Nephron progenitor cell (in vitro differentiated cells): ENCODE measurements at places on chromosomes 6 and 20.

GRCh38 chr6:113732384-113732966, 124.7 kb upstream of the MARCKS start:
- DNase-seq = peak; percentile 9

- no peak for DNase-seq
Observed at GRCh38 chr20:45834797-45835161, 1.2 kb downstream of the SNX21 start.

DNA sequence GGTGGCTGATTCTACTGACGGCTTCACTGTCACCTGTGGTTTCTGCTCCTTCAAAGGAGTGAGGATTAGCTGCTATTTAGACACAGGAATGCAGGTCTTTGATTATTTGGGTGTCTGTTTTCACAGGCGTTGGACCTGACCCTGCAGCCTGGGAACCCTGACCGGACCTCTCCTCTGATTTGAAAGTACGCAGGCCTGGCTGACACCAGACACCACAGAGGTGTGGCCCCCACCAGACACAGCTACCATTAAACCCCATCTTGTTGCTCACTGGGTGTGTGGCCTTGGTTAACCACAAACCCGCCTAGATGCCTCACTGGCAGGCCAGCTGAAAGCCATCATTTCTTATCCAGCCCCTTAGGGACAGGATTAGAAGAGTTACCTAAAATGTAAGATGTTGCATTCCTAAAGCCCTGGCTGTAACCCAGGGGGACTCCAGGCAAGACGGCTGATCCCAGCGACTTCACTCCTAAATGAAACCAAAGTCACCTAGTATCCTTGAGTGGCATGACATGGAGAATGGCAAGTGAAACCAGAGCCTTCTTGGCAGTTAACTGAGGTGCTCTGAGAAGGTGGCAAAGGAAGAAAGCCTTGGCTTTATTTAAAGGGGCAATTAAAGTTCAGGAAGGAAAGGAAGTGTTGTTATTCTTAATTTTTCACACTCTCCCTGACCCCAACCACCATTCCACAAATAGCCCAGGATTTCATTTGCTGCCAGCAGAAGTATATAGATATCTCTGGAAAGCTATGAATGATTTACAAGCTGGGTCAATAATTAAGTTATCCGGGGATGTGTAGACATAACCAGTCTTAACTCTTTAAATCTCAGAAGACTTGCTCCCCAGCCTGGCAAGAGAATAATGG, 169.9 kb downstream of the QRSL1 start:
- peak; percentile 48 for DNase-seq

- no peak for DNase-seq
Observed at GRCh38 chr6:82681119-82681714, 317.6 kb downstream of the TPBG start.

GRCh38 chr20:8901237-8902025, 167.5 kb upstream of the PLCB4 start:
- no peak for DNase-seq

- DNase-seq = no peak
Observed at GRCh38 chr6:168021581-168021980, 24.1 kb downstream of the KIF25 start.

DNA sequence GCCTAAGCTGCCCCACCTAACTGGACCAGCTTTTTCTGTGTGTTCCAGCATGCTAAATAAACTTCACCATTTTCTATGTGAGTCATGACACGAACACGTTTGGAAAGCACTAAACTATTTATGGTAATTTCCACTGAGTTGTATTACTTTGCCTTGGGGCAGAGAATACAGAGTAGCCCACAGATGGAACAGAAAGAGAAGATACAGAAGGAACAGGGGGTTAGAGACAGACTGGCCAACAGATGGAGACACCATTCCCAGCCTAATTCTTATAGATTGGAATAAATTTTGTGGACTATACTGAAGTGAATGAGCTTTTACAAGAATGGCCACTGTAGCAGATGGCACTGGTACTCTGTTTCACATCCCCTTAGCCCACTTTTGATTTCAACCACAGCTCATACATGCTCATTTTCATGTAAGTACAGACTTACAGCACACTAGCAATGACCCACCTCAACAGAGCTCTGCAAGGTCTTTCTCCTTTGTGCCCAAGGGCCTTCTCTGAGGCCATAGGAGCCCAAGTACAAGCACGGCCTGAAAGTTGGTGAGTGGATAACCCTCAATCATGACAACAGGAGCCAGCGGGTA, 13.1 kb upstream of the NT5DC1 start:
- no peak for DNase-seq

- DNase-seq = peak; percentile 34
Observed at GRCh38 chr20:43824309-43825050, 90.2 kb upstream of the TOX2 start.

GRCh38 chr20:44641325-44641724, 10.2 kb downstream of the ADA start:
- DNase-seq = no peak

- DNase-seq = peak; percentile 22
Observed at GRCh38 chr20:58665606-58666005, 14.5 kb downstream of the STX16 start.

- DNase-seq = no peak
Observed at GRCh38 chr20:58763076-58763475, 70.5 kb downstream of the NPEPL1 start.

GRCh38 chr6:103925317-103925716, 934.4 kb downstream of the HACE1 start:
- no peak for DNase-seq

GRCh38 chr20:50385733-50386640, 124.2 kb upstream of the PTPN1 start:
- DNase-seq = no peak

DNA sequence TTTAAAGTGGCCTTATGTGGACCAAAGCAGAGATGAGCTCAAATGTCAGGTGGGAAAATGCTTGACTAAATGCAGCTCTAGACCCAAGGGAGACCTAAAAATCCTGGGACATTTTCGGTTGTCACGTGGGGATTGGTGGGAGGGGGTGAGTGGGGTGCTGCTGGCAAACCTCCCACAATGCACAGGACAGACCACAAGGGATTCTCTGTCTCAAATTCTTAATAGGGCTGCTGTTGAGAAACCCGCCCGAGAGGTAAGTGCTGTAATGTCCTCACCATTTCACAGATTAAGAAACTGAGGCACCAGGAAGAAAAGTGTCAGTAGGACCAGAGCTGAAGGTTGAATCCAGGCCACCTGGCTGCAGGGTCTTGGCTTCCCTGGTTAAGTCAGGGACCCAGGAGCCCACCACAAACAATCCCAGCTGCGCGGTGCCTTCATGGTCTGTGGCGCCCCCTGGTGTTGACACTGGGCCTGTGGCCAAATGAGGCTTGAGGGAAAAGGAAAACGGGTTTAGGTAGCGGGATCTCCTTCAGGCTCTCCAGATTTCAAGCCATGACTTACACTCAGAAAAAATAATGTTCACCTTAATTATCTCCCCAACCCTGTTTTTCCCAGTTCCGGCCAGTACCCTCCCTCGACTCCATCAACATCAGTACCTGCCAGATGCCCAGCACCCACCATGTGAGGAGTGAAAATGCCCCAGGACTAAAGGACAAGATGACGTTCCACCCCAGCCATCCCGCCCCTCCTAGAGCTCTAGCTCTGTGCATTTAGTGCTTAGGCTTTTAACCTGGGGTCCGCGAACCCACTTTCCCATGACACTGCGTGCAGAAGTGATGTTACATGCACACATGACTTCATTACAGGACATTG, 7.2 kb downstream of the HLA-G start:
- DNase-seq = peak; percentile 75

DNA sequence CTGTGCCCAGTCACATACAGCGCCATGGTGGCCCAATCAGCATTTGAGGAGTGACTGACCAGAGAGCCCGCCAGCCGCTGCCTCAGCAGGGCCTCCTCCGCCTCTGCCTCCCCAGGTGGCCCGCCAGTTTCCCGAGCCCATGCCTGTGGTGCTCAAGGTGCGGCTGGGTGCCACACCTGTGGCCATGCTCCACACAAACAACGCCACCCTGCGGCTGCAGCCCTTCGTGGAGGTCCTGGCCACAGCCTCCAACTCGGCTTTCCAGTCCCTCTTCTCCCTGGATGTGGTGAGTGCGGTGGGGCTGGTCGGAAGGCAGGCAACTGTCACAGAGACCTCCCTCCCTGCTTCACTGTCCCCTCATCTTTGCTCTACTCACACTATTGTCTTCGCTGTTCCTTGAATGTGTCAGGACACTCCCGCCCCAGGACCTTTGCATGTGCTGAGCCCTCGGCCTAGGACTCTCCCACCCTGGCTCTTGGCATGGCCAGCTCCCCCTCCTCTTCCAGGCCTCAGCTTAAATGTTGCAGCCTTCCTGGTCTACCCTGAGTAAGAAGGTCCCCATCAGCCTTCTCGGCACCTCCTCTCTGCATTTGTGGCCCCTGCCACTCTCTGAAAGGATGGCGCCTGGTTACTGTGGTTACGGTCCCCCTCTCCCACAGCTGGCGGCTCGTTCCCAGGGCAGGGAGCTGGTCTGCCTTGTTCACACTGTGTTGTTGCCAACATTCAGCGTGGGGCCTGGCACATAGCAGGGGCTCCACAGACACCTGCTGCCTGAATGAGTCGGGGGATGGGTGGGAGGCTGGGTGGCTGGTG, 11.8 kb upstream of the BPIFB6 start:
- no peak for DNase-seq

DNA sequence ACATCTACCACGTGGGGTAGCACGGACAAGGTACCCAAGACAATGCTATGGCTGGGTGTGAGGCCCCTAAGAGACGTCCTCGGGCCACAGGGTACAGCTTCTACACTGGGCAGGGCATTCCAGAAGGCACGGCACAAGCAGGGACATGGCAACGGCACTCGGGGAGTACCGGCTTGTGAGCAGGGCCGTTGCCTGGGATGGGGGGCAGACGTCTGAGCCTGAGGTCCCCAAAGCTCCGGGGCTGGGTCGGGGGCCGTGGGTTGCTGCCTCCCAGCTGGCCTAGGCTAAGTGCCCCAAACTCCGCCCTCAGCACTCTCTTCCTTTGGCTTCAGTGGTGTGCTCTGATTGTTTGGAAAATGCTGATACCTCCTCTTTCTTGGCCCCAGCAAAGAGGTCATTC, 110.6 kb downstream of the SULF2 start:
- DNase-seq = no peak

DNA sequence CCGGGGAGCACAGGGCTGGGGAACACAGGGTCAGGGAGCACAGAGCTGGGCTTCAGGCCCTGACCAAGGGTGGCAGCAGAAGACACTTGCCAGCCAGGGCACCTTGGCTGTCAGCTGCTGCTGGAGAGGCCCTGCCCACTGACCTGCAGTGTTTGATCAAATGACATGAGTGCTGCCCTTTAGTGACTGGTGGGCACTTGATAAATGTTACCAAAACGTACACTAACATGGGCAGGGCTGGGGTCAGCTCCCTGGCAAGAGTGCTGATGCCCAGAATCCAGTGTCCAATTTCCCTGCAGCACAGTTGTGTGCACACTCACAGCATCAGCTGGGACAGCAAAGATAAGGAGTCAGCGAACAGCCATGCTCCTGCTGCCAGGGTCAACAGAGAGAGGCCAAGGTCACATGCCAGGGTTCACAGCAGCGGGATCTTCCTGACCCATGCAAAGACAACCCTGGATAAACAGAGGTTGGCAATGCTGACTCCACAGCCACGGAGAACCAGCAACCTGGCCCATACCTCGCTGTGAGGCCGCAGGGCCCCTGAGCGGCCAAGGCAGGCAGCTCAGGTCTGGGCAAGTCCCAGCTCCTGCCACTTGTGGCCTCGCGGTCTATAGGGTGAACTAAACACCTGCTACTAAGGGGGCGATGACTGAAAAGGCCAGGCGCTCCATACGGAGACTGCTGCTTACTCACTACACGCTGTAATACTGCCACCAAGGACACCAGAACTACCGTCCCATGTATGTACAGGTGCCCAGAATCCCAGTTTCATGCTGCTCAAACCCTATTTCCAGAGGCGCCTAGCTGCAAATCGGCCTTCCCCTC, 46.3 kb downstream of the NINL start:
- DNase-seq = no peak

GRCh38 chr6:6752129-6752528, 163.6 kb downstream of the LY86 start:
- peak; percentile 56 for DNase-seq

DNA sequence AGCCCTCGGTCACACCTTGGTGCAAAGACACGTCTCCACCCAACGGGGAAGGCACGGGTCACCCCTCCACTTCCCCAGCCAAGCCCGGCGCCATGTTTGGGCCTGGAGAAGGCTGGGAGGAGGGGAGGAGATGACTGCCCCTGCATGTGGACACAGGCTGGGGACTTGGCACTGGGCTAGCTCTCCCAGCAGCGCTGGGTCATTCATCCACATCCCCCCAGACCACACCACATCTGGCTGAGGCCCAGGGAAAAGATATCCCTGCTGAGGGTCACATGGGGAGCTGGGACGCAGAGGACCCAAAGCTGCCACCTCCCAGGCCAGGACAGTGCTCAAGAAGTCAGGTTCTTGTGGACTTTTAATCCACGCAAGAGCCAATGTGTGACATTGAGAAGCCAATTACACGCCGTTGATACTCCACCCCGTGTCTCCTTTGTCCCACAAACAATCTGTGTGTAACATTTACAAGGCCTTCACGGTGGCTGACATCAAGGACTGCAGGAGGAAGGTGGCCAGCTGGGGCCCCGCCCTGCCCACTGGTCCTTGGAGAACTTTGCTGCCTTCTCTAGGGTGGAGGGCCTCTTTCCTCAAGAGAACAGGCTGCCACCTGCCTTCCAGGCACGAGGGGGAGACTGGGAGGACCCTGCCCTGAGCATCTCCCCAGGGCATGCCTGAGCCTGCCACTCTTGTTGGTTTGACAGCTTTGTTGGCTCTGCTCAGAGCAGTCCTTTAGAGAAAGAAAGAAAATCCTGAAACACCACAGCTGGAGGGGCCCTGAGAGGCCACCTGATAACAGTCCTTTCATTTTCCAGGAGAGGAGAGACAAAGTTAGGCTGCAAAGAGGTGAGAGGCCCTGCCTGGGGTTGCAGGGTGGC, 5.3 kb upstream of the IP6K3 start:
- DNase-seq = no peak

GRCh38 chr6:118650582-118651281, 659 bp downstream of the CEP85L start:
- DNase-seq = peak; percentile 65

- no peak for DNase-seq
Observed at GRCh38 chr6:154960854-154961530, 34.1 kb upstream of the TIAM2 start.

DNA sequence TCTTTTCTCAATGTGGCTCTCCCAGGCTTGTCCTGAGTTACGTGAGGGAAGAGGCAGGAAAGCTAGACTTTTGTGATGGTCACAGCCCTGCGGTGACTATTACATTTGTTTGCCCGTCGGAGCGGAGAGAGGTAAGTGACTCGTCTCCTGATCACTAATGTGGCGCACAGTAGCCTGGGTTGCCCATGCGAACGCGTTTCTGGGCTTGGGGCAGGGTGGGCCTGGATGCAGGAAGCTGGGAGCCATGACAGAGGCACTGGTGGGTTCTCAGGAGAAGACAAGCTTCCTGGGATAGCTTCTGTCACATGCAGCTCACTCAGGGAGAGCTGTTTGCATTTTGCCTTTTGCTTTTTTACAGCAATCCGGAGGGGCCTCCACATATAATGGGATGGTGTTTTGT, 60.6 kb downstream of the IGF2R start:
- no peak for DNase-seq

DNA sequence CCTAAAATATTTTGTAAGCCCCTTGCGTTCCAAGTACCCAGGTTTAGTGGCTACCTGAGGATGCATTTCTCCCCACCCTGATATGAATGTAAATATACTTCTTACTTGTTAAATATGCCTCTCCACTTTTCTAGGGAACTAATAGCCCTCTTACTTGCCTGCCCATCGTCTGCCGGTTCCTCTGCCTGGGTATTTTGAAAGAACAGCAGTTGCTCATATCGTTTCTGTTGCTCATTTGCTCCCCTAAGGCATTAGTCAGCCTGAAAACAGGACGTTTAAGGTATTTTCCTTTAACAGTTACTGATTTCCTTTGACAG, 141.3 kb upstream of the CARMIL1 start:
- DNase-seq = no peak
